ENCODE measurements at places on chromosomes 12 and 14.

- no peak for DNase-seq
Observed at GRCh38 chr14:21001218-21001617, 2.1 kb downstream of the SLC39A2 start.

DNA sequence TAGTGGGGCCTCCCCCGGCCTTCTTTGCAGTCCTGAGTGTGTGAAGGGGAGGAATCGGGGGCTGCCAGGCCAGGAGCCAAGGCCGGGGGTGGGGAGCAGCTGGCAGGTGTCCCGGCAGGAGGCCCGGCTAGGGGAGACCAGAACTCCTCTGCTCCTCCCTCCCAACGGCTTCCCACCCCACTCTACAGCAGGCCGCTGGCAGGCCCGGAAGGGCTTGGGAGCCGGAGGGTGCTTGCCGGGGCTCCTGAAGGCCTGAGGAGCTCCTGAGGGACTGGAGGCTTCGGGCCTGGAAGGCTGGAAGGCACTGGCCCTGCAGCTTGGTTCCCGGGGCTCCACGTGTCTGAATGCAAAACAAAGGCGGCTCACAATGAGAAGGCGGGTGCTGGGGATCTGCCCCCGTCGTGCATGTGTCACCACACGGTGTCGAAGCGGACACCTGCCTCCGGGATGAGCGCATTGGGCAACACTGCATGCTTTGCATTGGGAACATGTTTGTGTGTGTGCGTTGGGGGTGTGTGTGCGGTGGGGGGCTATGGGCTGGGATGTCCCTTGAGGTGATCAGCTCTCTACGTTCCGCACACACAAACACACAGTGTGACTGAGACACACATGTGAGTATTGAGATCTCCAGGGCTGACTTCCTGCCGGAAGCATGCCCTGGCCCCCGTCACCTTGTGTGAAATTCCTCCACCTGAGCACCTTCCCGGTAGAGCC is 30.9 kb upstream of the ANKRD9 start:
- DNase-seq, result no peak

- DNase-seq, result no peak
Observed at GRCh38 chr14:43479596-43480195, 1027.4 kb downstream of the FSCB start.

DNA sequence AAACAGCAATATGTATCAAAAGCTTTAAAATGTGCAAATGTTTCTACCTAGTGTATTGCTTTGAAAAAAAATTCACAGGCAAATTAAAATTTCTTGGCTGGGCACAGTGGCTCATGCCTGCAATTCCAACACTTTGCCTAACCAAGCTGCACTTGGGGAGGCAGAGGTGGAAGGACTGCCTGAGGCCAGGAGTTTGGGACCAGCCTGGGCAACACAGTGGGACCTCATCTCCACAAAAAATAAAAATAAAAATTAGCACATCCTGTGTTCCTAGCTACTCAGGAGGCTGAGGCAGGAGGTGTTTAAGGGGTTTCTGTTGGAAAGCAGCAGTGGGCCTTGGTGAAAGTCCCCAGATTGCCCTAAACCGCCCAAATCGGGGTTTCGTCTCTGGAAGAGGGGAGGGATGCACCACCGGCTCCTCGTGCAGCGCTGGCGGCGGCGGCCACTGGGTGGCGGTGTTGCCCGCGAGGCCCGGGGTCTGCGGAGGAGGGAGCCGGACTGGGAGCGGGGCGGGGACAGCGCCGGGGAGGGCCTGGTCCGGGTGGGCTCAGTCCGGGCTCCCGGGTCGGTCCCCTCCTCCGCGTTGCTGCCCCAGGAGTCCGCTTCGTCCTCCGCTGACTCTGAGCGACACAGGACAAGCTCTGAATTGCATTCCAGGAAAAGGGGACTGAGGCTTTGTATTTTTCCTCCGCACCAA is 265.6 kb downstream of the AACS start:
- peak; percentile 36 for DNase-seq

- peak; percentile 26 for DNase-seq
Observed at GRCh38 chr14:22519877-22520685, 68.9 kb downstream of the DAD1 start.

- DNase-seq, result no peak
Observed at GRCh38 chr12:1644534-1645438, 15.8 kb downstream of the WNT5B start.

- no peak for DNase-seq
Observed at GRCh38 chr12:68789144-68789878, 18.7 kb upstream of the MDM2 start.

GRCh38 chr14:79836577-79836976 is 374.7 kb downstream of the DIO2 start:
- DNase-seq, result no peak

DNA sequence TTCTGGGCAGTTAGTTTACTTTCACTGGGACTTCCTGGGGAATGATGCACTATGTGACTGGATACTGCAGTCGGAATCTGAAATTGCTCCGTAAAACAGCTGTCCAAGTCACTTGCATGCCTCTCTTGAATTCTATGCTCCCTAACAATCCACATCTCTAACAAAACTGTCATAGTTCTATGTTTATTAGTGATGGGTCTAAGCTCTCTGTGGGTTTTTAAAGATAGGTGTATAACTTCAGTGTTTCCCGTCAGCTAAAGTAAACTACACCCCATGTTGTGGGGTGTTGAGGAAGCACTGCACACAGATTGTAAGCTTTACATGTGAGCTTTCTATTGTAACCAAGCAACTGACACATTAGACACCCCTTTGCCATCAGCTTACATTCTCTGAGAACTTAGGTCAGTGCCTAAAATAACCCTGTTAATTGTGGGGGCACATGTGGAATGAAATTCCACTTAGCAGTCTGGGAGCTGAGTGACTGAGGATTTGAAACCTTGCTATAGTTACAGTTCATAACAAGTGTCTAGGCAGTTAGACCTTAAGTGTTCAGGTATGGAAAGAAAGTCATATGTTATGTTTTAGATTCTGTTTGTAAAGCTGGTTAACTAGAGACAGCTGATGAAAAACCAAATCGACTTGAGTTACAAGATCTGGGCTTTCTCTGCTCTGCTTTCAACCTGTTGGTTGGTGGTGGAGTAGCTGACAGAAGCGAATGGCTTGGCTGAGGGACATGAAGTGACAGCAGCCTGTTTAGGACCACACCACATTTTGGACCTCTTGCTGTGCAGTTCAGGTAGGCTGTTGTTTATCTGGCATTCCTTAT is 165.7 kb downstream of the AKAP6 start:
- DNase-seq, result no peak

GRCh38 chr12:46372544-46373300 is at the start of gene SLC38A2:
Gene SLC38A2, minus strand, starts transcription at chr12:46372773. Its CDS starts 1,480 bp downstream, at chr12:46371293.
- DNase-seq, result peak; percentile 96

- peak; percentile 19 for DNase-seq
Observed at GRCh38 chr12:92208613-92209121, 63.0 kb upstream of the BTG1 start.

DNA sequence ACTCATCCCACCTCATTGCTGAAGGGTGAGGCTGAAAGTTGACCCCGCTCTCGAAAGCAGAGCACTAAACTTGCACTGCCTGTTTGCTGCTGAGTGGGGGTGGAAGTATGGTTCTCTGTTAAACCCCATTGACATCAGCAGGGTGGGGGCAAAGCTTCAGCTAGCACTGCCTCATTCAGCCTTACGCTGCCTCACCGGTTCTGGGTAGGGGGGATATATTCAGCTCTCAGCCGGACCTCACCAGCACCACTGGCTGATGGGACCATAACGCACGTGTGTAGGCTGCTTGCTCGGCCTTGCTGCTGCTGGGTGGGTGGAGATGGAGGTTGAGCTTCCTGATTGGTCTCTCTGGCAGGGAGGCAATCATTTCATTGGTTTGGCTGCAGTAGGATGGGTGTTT is 265.7 kb upstream of the RTL1 start:
- no peak for DNase-seq

DNA sequence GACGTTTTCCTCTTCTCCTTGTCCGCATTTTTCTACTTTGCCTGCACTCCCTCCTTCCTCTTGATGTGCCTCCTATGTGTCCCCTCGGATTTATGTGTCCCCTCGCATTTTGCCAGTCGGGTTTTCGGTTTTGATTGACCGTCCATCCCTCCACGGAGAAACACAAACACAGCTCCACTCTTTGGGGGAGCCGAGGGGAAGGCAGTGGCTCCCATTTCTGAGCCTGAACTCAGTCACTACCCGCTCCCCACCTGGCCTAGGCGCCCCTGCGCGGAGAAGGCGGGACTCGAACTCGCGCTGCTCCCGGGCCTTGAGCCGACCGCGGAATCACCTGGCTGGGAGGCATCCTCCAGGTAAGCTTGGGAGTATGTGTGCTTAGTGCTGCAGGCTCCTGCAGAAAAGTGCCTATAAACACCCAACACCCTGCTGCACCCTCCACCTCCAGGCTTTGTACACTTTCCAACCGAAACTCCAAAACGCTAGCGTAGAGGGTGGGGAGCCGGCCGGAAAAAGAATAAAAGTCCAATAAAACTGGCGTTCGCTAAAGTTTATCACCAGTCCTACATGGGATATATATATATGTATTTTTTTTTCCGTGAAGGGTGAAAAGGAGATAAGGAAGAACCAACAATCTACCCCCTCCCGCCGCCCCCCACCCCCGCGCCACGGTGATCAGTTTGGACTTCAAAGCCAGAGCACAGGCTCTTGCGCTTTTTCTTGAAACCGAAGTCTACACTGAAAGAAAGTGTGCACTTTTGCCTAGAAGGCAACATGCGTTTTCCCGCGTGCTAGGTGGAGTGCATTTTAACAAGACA is 3.3 kb upstream of the CCND2 start:
- no peak for DNase-seq

GRCh38 chr14:73878436-73878835 is 8.2 kb upstream of the ZNF410 start:
- DNase-seq, result peak; percentile 84

DNA sequence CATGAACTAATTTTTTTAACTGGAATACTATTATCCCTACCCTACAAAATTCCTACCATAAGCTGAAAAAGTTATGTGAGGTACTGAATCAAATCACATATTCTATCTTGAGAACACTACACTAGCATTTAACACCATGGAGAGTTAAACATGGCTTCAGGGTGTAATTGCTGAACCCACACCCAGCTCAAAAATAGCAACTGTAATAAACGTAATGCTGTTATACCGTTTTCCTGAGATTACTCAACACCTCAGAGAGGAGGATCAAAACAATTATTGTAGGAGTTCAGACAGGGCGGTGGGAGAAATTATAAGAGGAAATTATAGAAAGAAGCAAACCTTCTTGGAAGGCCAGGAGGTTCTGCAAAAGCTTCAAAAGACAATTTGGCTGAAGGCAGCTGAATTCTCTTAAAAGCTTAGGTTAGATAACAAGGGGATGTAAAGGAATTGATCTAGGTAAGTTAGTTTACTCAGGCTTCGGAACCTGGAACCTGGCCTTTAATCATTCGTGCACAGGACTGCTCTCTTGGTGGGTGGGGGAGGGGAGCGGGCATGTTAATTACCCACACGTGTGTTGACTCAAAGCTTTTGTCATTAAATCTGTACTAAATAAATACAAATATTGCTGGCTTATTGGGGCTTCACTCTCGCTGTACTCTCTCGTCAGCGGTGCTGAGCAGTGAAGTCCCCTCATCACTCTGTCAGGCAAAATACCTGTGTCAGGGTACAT is 12.1 kb upstream of the IPO8 start:
- no peak for DNase-seq

DNA sequence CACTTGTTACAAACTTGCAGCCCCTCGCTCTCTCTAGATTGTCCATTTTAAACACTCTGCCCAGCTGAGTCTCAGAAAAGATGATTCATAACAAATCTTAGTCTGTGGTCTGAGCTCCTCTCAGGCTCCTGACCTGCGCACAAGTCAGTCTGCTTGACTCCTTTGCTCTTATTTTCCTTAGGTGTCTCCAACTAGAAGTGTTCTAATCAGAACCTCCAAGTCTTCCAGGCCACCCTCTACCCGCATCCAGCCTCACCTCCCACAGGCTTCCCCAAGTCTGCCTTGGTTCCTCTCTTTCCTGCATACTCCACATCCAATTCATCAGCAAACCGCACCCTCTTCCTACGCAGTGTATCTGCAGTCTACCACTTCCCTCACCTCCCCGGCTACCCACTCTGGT is 42.4 kb upstream of the BDKRB2 start:
- DNase-seq, result peak; percentile 68

- no peak for DNase-seq
Observed at GRCh38 chr12:10807186-10807585, at the start of gene TAS2R8. Gene TAS2R8, minus strand, starts transcription at chr12:10807286. Its CDS starts 306 bp downstream, at chr12:10806980.

GRCh38 chr12:117360551-117361346 is 677 bp downstream of the NOS1 start:
- no peak for DNase-seq

- DNase-seq, result no peak
Observed at GRCh38 chr12:104180374-104180773, 35.2 kb upstream of the TXNRD1 start.

DNA sequence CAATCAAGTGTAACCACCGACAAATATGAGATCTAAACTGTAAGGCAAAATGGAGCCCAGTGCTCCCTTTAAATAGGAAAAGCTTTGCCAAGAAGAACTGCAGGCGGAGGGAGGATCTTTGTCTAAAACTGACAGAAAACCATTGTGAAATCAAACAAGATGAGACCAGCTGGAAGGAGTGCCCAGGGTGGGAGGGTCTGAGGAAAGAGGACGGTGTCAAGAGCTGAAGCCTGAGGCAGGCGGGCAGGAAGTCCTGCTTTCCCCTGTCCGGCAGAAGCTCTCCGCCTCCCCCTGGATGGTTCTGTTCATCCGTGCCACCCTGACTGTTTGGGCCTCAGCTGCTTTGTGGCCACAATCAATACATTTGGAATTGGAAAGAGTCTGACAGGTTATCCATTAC is 37.5 kb downstream of the CDC42BPB start:
- DNase-seq, result no peak

GRCh38 chr12:1126091-1126490 is 135.1 kb downstream of the ERC1 start:
- DNase-seq, result no peak

GRCh38 chr14:30500222-30500621 is 58.7 kb upstream of the G2E3 start:
- DNase-seq, result no peak

DNA sequence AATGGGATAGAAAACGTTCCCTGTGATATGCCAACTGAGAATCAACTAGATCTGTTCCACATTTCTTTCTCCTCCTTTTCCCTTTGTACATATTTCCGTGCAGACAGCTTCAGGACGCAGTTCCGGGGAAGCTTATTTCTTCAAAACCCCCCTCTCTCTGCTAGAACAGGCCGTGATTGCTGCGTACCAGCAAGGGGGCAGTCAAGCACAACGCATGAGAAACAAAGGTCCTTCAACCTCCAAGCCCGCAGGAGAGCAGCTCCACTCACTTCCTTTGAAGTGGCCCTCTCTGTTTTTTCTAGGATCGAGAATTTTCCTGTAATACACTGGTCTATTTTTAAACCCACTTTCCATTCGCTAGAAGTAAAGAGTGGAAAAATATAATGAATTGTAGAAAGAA is 80.8 kb downstream of the ZNF664 start:
- peak; percentile 68 for DNase-seq

DNA sequence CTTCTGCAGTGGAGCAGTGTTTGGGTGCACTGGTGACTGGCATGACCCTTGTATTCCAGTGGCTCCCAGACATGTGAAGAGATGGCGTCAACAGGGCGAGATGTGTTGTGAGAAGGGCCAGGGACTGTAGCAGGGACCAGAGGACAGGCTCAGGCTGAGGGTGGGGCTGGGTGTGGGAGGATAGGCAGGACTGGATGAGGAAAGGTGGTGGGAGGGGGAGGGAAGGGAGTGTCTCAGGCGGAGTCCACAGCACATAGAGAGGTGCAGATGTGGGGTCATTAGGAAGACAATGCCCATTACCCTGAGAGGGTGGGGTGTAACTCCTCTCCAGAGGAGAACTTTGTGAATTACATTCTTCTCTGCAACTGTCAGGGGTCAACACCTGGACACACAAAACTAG is 78.5 kb downstream of the DICER1 start:
- no peak for DNase-seq

Measured in ELR (cell line).